Astrocyte of the cerebellum (primary cell): ENCODE measurements at places on chromosomes 5 and 9.

DNA sequence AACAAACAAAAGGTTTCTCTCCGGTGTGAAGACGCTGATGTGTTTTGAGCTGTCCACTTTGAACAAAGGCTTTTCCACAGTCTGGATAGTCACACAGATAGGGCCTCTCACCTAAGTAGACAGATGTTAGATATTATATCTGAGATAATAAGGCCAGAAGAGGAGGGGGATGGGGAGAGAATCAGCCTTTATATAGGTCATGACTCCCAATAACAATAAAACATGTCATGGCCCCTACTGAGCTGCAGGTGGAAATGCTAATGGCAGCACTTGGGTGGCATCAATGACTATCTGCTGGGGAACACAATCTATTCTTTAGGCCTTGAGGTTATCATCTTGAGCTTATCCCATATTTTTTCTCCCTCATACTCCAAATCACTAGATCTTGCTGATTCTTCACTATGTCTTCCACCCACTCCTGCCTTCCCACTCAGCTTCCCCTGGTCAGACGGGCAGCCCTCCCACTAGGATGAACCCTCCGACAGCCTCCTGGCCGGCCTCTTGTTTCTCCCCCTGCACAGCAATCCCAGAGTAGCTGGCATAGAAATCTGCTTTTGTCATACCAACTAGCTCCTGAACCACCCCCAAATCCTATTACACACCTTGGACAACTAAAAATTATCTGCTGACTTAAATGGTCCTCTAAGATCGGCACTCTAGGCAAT is 11.5 kb upstream of the SLC35D2 start:
- no peak for DNase-seq

DNA sequence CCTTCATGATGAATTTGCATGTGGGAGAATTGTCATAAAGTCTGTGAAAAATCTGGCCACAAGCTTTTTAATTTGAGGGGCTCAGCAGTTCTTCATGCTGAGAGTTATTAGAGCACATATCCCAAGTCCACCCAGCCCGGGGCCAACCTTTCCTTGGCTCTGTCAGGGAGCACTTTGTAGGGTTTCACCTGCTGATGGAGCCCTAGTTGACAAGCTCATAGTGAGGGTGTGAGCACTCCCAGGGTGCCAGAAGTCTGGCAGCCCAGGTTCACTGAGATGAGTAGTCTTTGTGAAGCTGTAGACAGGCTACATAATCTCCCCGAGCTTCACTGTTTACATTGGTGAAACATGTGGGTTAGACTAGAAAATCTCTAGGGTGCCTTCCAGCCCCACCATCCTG is 97.2 kb upstream of the NREP start:
- DNase-seq, result no peak

DNA sequence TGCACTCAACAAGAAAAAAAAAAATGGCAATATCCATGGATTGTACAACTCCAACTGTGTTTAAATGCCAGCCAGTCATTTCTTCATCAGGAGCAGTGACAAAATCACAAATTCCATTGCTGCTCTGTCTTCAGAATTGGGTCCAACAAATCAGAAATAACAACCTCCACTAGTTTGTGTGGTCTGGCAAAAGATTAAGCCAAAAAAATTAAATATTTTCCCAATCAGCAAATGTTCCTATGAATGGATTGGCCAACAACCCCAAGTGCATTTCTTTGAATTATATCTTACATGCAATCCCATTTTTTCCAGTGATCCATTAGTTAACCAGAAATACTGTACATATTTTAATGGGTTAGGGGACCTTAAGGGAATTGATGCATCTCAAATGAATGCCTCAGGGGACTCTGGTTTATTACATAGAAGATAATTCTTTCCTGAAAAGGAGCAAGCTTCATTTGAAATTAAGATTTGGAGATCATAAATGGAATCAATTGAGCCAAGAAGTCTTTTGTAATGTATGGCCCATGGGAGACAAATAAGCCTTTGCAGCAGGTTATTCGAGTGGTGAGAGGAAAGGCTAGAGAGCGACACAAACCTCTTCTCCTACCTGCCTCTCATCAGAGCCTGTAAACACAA is 131.8 kb downstream of the TLE1 start:
- no peak for DNase-seq

GRCh38 chr9:134488331-134489280 is 153.0 kb upstream of the COL5A1 start:
- DNase-seq, result no peak

- DNase-seq, result no peak
These were observed 21.0 kb upstream of the HEMGN start for GRCh38 chr9:97958812-97959511.

DNA sequence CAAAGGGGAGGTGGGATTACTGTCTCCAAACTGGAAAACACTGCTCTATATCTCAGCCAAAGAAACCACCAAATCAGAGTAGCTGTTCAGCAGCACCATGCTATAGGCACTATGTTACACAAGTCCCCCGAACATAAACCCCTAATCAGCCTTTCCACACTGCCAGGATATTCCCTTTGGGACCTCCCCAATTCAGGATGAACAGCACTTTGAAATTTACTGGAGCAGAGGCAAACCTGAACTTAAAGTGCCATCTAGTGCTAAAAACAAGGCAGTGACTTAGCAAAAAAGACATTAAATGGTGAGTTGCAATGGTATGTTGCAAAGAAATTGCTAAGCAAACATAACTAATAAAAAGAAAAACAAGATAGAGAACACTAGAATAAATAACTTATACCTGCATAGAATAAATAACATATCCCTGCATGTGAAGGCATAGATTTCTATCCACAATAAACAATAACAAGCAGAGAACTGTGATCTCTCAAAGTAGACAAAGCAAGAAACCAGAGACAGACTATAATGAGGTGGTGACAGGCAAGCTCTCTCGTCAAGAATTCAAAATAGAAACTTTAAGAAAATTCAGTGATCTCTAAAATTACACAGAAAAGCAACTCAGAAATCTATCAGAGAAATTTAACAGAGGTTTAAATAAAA is 584.4 kb upstream of the ACO1 start:
- peak; percentile 20 for DNase-seq
